Mesothelial cell of epicardium (in vitro differentiated cells): ENCODE measurements at places on chromosomes 3 and 15.

DNA sequence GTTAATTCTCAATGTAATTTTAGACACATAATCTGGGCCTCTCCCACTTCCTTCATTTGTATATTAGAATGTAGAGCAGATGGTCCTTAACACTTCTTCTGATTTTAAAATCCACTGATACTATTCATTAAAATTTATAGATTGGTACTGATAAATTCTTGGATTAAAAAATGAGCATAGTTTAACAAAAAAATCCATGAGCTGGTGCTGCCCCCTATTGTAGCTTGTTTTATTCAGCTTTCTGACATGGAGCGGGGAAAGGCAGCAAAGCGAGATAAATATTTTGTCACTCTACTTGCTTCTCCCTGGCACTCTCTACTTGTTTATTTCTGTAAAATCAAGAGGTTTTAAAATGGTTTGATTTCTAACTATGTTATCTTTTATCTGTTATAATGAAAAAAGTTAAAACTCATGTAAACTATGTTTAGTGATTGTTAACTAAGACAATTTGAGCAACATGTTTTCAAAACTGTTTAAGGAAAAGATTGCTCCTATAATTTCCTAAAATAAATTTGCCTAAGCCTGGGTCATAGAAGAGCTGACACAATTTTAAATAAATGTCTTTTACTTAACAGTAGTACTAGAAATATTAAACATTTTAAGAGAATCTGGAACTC lies 26.5 kb upstream of the PLOD2 start:
- H3K4me3 ChIP-seq = no peak overlapping the region
- H3K27ac ChIP-seq = no peak overlapping the region
- peaks cover 2% of the 10 kb centered on the region for H3K36me3 ChIP-seq
- no peak for DNase-seq
- H3K4me1 ChIP-seq = peaks cover 10% of the 10 kb centered on the region

- H3K36me3 ChIP-seq = peaks cover under 1% of the 10 kb centered on the region
- H3K27ac ChIP-seq = peak overlapping the region; percentile 67
- H3K27me3 ChIP-seq = no peaks in the 10 kb centered on the region
- H3K4me3 ChIP-seq = peak overlapping the region; percentile 83
Observed at GRCh38 chr3:52532838-52533622, 627 bp downstream of the NT5DC2 start.

- no peak for DNase-seq
- no peaks in the 10 kb centered on the region for H3K36me3 ChIP-seq
- no peak overlapping the region for H3K4me3 ChIP-seq
- H3K27me3 ChIP-seq = no peaks in the 10 kb centered on the region
- no peaks in the 10 kb centered on the region for H3K4me1 ChIP-seq
Observed at GRCh38 chr3:41580274-41580959, 381.1 kb downstream of the CTNNB1 start.

- H3K4me1 ChIP-seq = peaks cover 8% of the 10 kb centered on the region
- no peak overlapping the region for H3K4me3 ChIP-seq
- H3K36me3 ChIP-seq = peaks cover 34% of the 10 kb centered on the region
Observed at GRCh38 chr15:93026380-93026817, 62.6 kb downstream of the RGMA start.

GRCh38 chr3:58793938-58794337 lies 127.4 kb upstream of the FAM3D start:
- no peaks in the 10 kb centered on the region for H3K27me3 ChIP-seq
- peaks cover 11% of the 10 kb centered on the region for H3K4me1 ChIP-seq
- no peak for DNase-seq
- H3K36me3 ChIP-seq = no peaks in the 10 kb centered on the region
- H3K4me3 ChIP-seq = no peak overlapping the region

DNA sequence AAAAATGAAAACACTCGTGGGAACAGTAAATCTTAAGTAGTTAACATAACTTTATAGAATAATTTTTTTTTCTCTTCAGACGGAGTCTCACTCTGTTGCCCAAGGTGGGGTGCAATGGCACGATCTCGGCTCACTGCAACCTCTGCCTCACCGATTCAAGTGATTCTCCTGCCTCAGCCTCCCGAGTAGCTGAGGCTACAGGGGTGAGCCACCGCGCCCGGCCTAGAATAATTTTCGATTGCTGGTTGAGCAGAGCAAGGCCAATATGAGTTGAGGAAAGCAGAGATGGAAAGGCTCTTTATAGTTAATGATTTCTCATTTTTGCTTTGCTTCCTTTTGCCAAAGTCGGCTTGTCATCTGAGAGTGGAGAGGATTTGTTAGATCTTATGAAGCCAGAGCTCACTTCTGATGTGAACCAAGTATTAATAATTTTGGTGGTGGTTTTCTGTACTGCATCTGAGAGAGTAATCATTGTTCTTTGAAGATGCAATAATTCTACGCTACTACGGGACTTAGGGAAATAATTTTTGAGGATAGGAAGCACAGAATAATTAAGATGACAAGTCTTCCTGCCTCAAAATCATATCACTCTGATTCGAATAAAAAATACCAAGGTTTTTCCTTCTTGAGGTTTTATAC lies 1.6 kb upstream of the GOLM2 start:
- peak overlapping the region; percentile 98 for H3K27ac ChIP-seq
- DNase-seq = no peak
- peaks cover 31% of the 10 kb centered on the region for H3K4me1 ChIP-seq
- peak overlapping the region; percentile 86 for H3K4me3 ChIP-seq
- peaks cover 2% of the 10 kb centered on the region for H3K36me3 ChIP-seq
- H3K27me3 ChIP-seq = peaks cover 3% of the 10 kb centered on the region

DNA sequence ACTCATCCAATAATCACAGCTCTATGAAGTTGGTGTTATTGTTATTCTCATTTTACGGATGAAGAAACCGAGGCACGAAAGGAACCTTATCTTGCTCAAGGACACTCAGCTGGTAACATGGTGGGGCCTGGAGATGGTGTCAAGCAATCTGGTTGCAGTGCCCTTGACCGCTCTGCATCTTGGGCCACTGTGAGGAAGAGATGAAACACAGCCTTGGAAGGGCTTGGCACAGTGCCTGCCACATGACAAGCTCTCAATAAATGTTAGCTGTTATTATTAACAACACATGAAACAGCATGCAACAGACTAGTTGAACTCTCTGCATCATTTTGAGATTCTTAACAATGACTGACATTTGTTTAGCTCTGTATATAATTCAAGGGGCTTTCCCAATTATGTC lies 10.1 kb upstream of the ITGA11 start:
- H3K27me3 ChIP-seq = peaks cover 65% of the 10 kb centered on the region
- DNase-seq = no peak
- no peaks in the 10 kb centered on the region for H3K36me3 ChIP-seq

DNA sequence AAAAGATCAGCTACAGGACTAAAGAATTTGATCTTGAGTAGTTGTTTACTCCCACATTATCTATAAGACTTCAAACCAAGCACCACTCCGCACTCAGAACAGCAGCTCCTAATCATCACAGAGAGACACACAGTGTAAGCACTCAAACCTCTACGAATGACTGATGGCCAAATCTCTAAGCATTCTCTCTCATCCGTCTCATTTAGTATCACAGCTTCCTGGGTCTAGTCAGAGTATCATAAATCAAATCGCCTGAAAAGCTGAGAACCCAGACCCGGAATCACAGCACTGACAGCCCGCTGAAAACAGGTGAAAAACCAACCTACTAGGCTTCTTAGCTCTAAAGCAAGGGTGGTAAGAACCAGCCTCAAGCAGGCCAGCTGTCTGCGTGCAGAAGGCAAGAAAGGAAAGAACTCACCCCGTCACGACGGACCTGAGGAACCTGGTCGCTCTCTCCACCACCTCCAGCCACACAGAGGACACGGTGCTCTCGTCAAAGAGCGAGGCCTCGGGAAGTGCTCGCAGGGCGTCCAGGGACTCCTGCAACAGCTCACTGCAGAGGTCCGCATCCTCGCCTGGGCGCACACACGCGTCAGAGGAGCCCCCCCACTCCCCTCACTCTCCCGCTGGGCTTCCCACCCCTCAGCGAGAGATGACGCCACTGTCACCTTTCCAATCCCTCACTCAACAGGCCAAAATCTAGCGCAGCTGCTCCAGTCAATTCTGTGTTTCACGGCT lies 47.9 kb downstream of the HERC2 start:
- no peaks in the 10 kb centered on the region for H3K27me3 ChIP-seq
- no peak overlapping the region for H3K4me3 ChIP-seq
- no peak for DNase-seq

DNA sequence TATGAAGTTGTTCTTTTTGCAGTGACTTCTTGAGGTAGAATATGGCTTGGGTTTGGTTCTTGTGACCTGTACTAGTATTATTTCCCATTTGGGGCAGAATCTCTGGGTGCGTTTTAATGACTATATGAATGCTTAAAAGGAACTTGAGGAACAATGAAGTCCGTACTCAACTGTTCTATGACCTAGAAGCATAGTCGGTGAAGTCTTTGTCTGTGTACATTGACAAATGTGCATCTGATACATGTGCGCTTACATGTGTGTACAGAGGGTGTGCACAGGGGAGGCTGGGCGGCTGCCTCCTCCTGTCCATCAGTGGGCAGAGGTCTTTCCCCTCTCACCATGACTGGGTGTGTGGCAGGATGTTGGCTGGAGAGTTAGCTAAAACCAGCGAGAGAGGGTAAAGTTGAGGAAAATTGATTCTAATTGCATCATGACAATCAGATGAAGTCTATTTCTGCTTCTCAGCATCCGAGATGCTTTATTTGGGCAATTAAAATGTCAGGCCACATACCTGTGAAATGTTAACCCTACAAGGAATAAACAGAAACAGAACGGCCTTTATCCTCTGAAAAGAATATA lies 1.0 kb upstream of the NR2F2 start:
- peaks cover 44% of the 10 kb centered on the region for H3K4me1 ChIP-seq
- H3K27ac ChIP-seq = peak overlapping the region; percentile 99
- no peaks in the 10 kb centered on the region for H3K27me3 ChIP-seq
- H3K36me3 ChIP-seq = peaks cover 17% of the 10 kb centered on the region
- no peak for DNase-seq

DNA sequence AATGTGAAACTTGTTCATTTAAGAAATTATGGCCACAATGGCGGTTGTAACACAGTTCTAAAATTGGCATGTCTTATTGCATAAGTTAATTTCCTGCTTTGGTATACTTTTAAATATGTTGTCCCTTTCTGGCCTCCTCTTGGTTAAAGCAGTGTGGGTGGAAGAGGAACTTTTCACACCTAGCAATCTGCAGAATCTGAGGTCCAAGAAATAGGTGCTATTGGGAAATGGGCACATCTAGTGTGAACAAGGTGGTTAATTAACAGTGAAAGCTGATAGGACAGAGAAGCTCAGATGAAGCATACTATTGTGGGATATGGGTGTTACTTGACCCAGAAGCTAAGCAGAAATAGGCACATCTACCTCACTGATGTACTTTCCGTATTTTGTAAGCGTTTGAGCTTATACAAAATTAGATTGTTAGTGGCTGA lies 10.6 kb downstream of the CMC1 start:
- H3K27me3 ChIP-seq = no peaks in the 10 kb centered on the region
- no peak overlapping the region for H3K27ac ChIP-seq
- H3K4me1 ChIP-seq = no peaks in the 10 kb centered on the region
- no peaks in the 10 kb centered on the region for H3K36me3 ChIP-seq
- no peak for DNase-seq

DNA sequence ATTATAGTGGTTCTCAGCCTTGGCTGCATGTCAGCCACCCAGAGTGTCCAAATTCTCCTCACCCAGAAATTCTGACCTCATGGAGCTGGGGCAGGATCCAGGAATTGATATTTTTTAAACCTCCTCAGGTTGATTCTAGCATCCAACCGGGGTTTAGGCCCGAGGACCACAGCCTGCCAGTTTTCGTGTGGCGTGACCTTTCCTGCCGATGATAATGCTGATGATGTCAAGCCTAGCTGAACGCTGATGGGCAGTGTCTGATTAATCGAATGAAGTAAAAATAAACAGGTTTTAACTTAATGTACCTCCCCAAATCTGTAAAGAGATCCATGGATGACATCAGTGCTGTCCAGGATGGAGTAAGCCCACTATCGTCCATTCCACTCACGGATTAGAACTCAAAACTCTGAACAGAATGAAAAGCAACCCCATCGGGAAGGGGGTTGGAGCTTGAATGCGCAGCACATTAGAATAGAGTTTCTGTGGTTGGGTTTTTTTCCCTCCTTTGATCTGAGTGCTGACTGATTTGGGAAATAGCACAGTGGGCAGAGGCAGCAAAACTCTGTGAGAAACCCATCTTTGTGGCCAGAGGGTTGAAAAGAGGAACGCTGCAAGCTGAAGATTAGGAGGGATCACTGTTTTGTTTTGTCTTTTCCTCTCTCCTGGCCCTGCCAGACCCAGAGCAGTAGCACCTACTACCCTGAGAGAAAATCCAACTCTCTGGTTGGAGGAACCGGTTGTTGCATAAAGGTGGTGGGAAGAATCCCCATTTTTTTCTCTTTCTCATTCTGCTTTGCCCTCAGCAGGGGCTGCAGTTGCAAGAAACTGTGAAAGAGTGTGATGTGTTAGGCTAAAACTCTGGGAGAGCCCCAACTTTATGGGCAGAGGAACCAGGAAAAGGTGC lies 153.9 kb downstream of the APBA2 start:
- H3K4me3 ChIP-seq = no peak overlapping the region
- no peaks in the 10 kb centered on the region for H3K27me3 ChIP-seq
- DNase-seq = no peak
- H3K27ac ChIP-seq = peak overlapping the region; percentile 39
- no peaks in the 10 kb centered on the region for H3K36me3 ChIP-seq

DNA sequence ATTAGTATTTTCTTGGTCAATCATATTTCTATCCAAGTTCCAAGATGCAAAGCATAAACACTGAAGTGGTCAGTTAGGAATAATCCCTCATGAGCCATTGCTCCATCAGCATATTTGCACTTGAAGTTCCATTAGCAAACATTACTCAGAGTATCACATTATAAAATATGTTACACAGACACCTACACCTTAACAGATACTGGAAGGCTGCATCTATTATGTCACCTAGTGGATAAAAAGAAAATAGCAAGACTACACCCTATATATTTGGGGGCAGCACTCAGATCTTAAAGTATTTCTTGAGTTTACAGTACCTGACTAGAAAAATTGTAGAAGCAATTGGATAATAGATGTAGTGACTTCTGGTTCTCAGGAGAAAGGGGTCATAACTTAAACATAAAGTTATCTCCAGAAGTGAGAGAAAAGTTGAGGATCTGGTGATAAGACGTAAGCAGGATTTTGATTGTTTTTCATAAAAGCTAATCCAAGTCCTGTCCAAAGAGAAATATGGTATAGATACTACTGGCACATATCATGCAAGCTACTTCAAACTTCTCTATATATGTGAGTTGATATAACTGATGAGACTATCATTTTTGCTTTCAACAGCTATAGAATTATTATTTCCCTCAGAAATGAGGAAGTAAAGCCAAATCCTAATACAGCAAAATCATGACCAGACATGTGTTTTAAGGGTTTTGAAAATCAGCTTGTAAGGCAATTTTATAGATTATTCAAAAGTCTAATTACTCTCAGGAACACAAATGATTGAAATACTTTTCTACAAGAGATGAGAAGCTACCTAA lies 422.2 kb downstream of the GBE1 start:
- H3K4me3 ChIP-seq = no peak overlapping the region
- H3K27me3 ChIP-seq = no peaks in the 10 kb centered on the region
- H3K36me3 ChIP-seq = no peaks in the 10 kb centered on the region
- peak overlapping the region; percentile 52 for H3K27ac ChIP-seq
- peaks cover 26% of the 10 kb centered on the region for H3K4me1 ChIP-seq

DNA sequence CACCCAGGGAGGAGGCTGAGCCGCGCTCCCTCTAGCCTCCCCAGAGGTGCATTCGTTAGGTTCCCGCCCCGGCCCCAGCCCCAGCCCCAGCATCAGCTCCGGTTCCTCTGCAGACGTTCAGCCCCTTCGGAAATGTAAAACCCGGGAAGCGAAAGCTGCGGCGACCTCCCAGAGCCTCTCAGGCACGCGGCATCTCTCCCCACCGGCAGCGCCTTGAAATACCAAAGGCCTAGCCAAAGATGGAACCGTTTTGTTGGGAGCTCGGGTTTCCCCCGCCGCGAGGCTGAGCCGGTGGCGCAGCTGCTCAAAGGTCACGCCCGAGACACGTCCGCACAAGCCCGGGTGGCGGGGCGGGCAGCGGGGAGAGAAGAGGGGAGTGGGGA lies 77.8 kb upstream of the HES1 start:
- no peaks in the 10 kb centered on the region for H3K27me3 ChIP-seq
- H3K4me1 ChIP-seq = peaks cover 32% of the 10 kb centered on the region
- peak overlapping the region; percentile 22 for H3K4me3 ChIP-seq
- peak; percentile 67 for DNase-seq
